Activated T-cell treated with anti-CD3 and anti-CD28 coated beads, Interleukin-2, amount 50 U/mL, for 1 hour (primary cell): ENCODE measurements at places on chromosomes 4 and X.

- DNase-seq: no peak
These were observed 437.6 kb upstream of the CTSO start for GRCh38 chr4:156391325-156391653.

- DNase-seq: no peak
These were observed 353.9 kb downstream of the AFF2 start for GRCh38 chrX:148854306-148854705.

- DNase-seq: no peak
These were observed 847.8 kb upstream of the SLIT2 start for GRCh38 chr4:19403786-19404370.

DNA sequence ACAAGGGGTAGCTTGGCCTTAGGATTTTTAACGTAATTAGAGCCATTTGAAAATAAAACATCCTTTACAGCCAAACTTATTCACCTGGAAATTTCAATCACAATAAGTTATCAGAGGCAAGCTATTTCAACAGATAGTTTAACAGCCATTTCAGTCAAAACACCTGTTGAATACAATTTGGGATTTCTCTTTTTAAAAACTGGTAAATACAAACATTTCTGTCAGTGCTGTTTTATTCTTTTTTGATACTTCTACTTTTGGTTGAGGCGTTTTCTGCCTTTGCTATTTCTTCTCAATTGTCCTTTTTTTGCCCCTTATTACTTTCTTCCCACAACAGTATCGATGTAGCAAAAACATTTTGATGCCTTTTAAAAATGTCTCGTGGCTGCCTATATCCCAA, 2.1 kb upstream of the DACH2 start:
- DNase-seq: no peak

GRCh38 chrX:110268886-110269285, 49.0 kb downstream of the AMMECR1 start:
- no peak for DNase-seq

GRCh38 chrX:41116948-41117347, 31.7 kb downstream of the USP9X start:
- DNase-seq: no peak

GRCh38 chr4:110712486-110712885, 89.6 kb upstream of the PITX2 start:
- no peak for DNase-seq

- no peak for DNase-seq
These were observed 80.6 kb upstream of the CD99 start for GRCh38 chrX:2610246-2611170.

- DNase-seq: no peak
These were observed 764 bp upstream of the MTHFD2L start for GRCh38 chr4:74157154-74157553.

DNA sequence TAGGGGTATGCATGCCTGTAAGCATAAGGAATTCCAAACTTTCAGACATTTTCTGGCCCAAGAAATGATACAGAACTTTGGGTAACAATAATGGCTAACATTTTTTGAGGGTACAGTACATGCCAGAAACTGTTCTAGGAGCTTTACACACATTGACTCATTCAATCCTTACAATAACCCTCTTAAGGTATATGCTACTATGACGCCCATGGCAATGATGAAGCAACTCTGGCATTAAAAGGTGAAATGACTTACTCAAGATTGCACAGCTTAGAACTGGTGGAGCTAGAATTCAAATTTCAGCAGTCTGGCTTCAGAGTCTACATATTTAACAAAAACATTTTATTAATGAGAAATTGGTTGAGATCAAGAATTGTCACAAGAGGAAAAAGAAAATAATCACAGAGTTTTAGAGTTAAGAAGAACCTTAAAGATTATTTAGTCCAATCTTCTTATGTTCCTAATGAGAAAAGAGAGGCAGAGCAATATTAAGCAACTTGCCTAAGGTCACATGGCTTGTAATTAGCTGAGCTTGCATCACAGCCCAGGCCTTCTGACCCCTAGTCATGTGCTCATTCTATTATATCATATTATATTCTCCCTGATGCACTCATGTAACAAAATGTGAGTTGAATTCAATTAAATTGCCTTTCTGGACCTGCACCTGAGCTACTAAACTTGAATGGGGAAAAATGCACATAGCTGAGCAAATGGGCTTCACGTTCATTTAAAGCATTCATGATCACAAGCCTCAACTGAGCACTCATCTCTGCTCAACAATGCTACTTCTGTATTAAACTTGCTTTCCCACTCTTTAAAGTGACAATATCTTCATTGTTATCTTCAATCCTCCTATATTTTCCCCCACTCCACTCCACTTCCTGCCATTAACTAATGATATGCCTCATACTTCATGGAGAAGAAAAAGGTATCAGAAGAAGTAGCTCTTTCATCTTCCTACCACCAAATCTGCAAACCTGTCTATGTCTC, 73.2 kb downstream of the ENOX2 start:
- DNase-seq: no peak
